ENCODE measurements at places on chromosomes 5 and 9. TPM values are rescaled to one million over a fixed set of nuclear protein-coding genes. Genes with fewer than 3 reads are reported as not detected.

DNA sequence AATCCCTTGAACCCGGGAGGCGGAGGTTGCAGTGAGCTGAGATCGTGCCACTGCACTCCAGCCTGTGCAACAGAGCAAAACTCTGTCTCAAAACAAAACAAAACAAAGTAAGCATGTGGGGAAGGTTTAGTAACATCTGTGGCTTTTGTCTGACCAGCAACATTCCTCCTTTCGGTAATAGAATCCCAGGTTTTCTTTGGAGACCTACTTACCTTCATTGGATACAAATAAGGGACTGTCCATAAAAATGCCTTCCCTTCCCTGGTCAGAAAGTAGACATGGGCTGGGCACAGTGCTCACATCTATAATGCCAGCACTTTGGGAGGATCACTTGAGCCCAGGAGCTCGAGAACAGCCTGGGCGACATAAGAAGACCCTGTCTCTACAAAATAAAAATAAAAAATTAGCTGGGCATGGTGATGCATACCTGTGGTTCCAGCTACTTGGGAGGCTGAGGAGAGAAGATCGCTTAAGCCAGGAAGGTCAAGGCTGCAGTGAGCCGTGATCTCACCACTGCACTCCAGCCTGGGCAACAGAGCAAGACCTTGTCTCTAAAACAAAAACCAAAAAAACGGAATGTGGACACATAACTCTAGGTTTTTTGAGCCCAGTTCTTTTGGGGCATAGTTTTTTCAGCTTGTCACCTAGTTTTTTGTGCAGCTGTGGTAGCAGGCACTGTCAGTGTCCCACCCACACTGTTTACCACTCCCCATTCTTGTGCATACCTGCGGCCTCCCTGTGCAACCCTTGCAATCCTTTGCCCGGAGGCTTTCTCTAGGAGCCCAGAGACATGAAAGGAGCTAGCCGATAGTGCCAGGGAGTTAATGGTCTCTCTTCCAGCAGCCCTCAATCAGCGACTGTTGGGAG is 9.0 kb upstream of the SPINK4 start:
- DNase-seq: no peak
- peaks cover 4% of the 10 kb centered on the region for H3K27me3 ChIP-seq
- no peaks in the 10 kb centered on the region for H3K4me1 ChIP-seq

DNA sequence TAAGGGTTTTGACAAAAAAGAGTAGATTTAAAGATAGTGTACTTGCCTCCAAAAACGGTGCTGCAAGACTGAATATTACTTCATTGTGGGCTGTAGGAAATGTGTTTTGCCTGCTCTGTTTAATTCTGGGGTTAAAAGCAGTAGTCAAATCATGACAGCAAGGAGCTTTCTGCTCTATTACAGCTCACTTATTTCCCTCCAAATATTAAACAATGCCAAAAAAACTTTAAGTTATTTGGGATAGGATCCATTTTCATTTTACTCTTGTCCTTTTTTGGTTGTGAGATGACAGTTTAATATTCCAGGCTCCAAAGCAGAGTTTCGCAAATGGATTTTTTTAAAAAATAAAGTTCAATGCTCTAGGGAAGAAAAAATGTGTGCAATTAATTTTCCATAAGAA is 340.4 kb upstream of the RGMB start:
- no peak for DNase-seq
- no peak overlapping the region for H3K27ac ChIP-seq
- no peaks in the 10 kb centered on the region for H3K27me3 ChIP-seq
- H3K4me3 ChIP-seq: no peak overlapping the region

DNA sequence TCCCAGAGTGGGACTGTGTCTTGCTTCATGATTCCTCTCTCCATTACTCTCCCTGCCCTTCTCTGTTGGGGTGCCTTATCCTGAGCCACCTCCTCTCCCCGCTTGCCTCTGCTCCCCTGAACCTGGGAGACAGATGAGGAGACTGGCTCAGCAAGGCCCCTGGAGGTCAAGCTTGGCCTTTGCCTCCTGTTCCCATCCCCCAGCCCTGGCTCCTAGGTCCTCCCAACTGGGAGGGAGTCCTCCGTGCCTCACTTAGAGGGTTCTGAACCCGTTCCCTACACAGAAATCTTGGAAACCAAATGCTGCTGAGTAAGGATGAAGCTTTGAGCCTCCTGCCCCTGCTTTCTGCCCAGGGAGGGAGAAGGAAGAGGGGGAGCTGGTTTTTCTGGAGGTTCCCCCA is 9.8 kb upstream of the ENDOG start:
- DNase-seq: no peak
- H3K27ac ChIP-seq: no peak overlapping the region
- no peaks in the 10 kb centered on the region for H3K27me3 ChIP-seq

GRCh38 chr5:135761746-135762145 is 72.7 kb upstream of the SLC25A48 start:
- H3K4me1 ChIP-seq: no peaks in the 10 kb centered on the region
- no peak overlapping the region for H3K27ac ChIP-seq
- no peaks in the 10 kb centered on the region for H3K27me3 ChIP-seq
- no peaks in the 10 kb centered on the region for H3K36me3 ChIP-seq

DNA sequence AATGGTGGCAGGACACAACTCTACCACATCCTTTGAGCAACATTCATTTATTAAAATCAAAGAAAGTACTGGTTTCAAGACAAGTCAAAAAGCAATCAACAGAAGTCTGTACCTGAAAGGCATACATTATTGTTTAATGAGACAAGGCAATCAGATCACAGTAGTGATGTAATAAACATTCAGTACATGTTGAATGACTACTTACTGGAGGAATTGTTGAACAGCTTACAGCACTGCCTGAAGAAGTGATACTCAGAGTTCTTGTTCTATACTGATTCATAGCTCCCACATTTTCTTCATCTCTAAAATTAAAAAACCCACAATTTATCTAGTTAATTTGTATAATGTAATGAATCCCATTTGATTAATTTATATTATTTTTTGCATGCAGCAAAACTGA is 18.2 kb downstream of the RIOK2 start:
- no peaks in the 10 kb centered on the region for H3K27me3 ChIP-seq
- H3K36me3 ChIP-seq: peaks cover 7% of the 10 kb centered on the region
- no peak overlapping the region for H3K27ac ChIP-seq
- DNase-seq: no peak

- no peak for DNase-seq
- H3K4me1 ChIP-seq: peaks cover 48% of the 10 kb centered on the region
- no peak overlapping the region for H3K27ac ChIP-seq
- peaks cover 16% of the 10 kb centered on the region for H3K36me3 ChIP-seq
- no peaks in the 10 kb centered on the region for H3K27me3 ChIP-seq
Measured at GRCh38 chr9:89428901-89429890, 68.7 kb downstream of the SEMA4D start.

DNA sequence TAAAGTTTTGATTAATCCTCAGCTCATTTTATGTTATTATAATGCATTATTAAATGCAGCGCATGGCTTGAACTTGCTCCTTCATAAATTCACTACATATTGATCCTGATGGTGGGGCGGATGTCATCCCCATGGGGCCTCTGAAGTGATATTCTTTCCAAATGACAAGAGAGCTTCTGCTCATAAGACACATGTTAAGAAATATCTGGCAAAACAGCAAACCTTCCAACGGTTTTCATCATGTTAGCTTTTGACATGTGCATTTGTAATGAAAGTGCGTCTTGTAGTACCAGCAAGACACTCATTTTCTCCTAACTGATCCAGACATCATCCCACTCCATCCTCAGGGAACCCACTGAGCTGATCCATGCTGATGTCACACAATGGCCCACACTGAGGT is 45.7 kb downstream of the SEMA5A start:
- H3K27ac ChIP-seq: no peak overlapping the region
- no peaks in the 10 kb centered on the region for H3K27me3 ChIP-seq

DNA sequence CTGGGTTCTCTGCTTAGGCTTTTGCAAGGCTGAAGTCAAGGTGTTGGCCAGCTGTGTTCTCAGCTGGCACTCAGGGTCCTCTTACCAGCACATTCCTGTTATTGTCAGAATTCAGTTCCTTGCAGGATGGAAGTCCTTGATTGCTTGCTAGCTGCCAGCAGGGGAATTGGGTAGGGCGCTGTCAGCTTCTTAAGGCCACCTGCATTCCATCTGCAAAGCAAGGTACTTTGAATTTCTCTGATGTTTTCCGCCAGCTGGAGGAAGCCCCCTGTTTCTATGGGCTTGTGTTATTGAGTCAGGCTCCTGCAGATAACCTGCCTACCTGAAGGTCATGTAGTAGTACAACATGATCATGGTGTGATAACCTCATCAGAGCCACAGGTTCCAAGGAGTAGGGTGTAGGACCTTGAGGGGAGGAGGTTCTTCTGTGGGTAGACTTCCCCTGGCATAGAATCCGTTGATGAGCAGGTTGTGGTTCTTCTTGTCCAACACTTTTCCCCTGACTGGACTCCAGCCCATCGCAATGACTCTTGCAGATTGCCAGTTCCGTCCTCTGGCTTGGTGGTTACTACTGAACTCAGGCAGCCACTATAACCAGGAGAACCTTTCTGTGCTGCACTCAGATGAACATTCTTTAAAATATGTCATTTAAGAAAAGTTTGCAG is 6.8 kb downstream of the TENT4A start:
- H3K27ac ChIP-seq: no peak overlapping the region
- peaks cover 55% of the 10 kb centered on the region for H3K4me1 ChIP-seq
- peaks cover 6% of the 10 kb centered on the region for H3K36me3 ChIP-seq
- no peak overlapping the region for H3K4me3 ChIP-seq
- DNase-seq: no peak

GRCh38 chr9:95446259-95446658 is 70.5 kb downstream of the PTCH1 start:
- no peak overlapping the region for H3K4me3 ChIP-seq
- H3K27ac ChIP-seq: no peak overlapping the region
- H3K27me3 ChIP-seq: no peaks in the 10 kb centered on the region
- peaks cover 75% of the 10 kb centered on the region for H3K36me3 ChIP-seq
- DNase-seq: no peak

- no peaks in the 10 kb centered on the region for H3K4me1 ChIP-seq
- no peaks in the 10 kb centered on the region for H3K36me3 ChIP-seq
- no peak for DNase-seq
Measured at GRCh38 chr9:13734601-13735000, 455.1 kb upstream of the MPDZ start.

GRCh38 chr5:177600508-177601018 is 631 bp downstream of the B4GALT7 start:
- H3K4me1 ChIP-seq: peaks cover 30% of the 10 kb centered on the region
- peaks cover 44% of the 10 kb centered on the region for H3K36me3 ChIP-seq
- H3K27ac ChIP-seq: peak overlapping the region; percentile 52
- no peak for DNase-seq
- peak overlapping the region; percentile 68 for H3K4me3 ChIP-seq

DNA sequence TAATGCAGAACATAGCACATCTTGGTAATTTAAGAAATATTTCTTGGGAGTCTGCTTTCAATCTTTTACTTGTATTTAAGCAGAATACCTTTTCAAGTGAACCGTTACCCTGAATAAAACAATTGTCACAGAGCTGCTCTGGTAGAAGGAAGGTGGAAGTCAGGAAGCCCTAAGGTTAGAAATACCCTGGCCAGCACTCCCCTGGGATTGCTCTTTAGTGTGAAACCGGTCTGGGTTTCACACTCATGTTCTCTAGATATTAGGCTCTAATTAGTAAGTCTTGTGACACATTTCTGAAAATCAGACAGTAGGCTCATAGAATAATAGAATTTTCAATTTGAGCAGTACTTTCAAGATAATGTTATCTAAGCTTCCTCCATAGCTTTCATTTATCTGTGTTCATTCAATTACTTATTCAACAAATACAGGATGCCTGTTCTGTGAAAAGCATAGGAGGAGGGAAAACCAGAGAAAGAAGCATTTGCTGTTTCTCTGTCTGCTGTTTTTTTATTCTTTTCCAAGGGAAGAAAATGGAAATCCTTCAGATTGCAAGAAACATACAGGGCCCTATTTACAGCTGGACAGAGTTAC is 825.5 kb downstream of the TLR4 start:
- no peak for DNase-seq
- no peaks in the 10 kb centered on the region for H3K4me1 ChIP-seq
- H3K27ac ChIP-seq: no peak overlapping the region
- no peaks in the 10 kb centered on the region for H3K36me3 ChIP-seq

GRCh38 chr9:21788752-21789151 is 13.7 kb upstream of the MTAP start:
- H3K4me1 ChIP-seq: no peaks in the 10 kb centered on the region
- H3K27me3 ChIP-seq: no peaks in the 10 kb centered on the region
- DNase-seq: no peak
- H3K36me3 ChIP-seq: no peaks in the 10 kb centered on the region
- H3K4me3 ChIP-seq: no peak overlapping the region

DNA sequence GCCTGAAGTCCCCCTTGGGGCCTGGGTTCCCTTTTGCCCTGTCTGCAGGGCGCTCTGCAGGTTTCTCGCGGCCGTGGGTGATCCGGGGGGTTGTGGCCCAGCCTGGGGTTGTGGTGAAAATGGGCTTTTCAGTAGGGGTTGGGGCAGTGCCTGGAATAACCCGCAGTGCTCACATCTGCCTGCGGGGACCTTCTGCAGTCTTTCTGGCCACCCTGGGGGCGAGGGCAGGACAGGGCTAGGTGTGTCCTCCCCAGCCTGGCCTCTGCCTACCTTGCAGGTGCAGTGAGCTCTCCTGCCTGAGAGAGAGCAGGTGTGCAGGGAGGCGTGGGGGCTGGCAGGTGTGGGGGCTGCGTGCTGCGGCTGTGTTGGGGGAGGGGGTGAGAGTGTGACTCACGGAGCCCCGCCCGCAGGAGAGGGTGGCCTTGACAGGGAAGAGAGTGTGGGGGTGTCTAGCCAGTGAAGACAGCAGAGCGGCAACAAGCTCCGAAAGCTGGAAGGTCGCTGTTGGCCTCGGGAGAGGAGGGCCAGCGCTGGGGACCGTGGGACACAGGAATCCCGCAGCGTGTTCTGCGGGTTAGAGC is 131.4 kb downstream of the MRPL36 start:
- no peak overlapping the region for H3K27ac ChIP-seq
- H3K4me1 ChIP-seq: peaks cover 20% of the 10 kb centered on the region
- peaks cover 24% of the 10 kb centered on the region for H3K27me3 ChIP-seq

- peaks cover 19% of the 10 kb centered on the region for H3K27me3 ChIP-seq
- no peak overlapping the region for H3K27ac ChIP-seq
- no peaks in the 10 kb centered on the region for H3K36me3 ChIP-seq
- H3K4me3 ChIP-seq: no peak overlapping the region
Measured at GRCh38 chr9:132976571-132976970, 1.9 kb upstream of the GFI1B start.

GRCh38 chr5:109156885-109157284 is 252.9 kb downstream of the PJA2 start:
- DNase-seq: no peak
- H3K27me3 ChIP-seq: no peaks in the 10 kb centered on the region
- H3K36me3 ChIP-seq: no peaks in the 10 kb centered on the region
- H3K4me3 ChIP-seq: no peak overlapping the region
- H3K27ac ChIP-seq: no peak overlapping the region

DNA sequence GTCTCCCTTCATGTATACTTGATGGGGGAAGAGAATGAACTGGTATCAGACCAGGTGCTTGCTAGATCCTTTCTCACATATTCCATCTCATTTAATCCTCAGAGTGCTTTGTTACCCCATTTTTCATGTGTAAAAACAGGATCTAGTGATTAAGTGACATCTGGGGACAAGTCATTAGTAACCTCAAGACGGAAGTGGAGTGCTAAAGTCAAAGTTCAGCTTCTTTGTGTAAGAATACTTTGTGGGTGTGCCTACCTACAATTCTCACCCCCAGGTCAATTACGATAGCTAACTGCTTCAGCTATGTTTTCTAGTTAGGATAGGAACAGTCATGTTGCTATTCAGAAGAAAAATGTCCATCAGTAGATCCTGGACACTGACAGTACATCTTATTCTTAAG is 3.1 kb upstream of the FAM120AOS start:
- peaks cover 4% of the 10 kb centered on the region for H3K4me1 ChIP-seq
- no peaks in the 10 kb centered on the region for H3K36me3 ChIP-seq
- DNase-seq: no peak
- H3K27ac ChIP-seq: no peak overlapping the region
- no peak overlapping the region for H3K4me3 ChIP-seq

PCDHB14 gene
- 10.4 TPM for total RNA-seq

FGF18 gene
- 2.3 TPM for total RNA-seq

SPAAR gene
- 0.77 TPM for total RNA-seq

IFNK gene
- not detected for total RNA-seq
